ENCODE measurements at places on chromosomes 3 and 15. TPM values are rescaled to one million over a fixed set of nuclear protein-coding genes. Genes with fewer than 3 reads are reported as not detected.

DNA sequence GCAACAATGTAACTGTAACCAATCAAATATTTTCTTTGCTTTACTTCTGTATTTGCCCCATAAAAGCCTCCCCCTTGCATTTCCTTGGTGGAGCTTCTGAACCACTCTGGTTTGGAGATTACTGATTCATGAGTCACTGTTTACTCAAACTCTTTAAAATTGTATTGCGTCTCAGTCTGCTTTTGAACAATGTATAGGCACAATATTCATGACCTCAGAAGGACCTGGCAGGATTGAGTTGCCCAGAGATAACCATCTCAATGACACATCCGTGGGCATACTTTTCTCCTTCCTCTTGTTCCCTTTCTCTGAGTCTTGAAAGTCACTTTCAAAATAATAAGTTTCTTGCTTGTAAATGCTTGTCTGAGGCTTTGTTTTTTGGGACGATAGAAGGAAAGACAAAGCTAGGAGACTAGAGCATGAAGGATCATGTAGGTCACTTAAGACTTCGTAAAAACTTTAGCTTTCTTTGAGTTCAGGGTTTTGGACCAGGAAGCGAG, 57.1 kb upstream of the POU1F1 start:
- peak; percentile 61 for DNase-seq

- DNase-seq = no peak
Observed at GRCh38 chr3:29701326-29701983, 420.6 kb downstream of the RBMS3 start.

- no peak for DNase-seq
Observed at GRCh38 chr3:34008836-34009809, 210.7 kb downstream of the PDCD6IP start.

DNA sequence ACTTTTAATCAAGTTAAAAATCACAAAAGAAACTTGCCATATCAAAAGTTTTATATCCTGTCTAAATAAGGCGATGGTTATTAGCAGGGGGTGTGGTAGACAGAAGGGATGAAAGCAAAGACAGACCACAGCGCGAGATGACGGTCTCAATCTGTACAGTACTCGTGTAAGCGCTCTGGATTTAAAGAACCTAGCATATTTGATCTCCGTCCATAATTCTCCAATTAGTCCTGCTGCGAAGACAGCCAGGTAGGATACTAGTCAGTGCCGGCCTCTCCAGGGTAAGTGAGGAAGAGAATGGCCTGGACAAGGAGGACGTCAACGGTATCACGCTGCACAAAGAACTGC, 701 bp downstream of the SGO1 start:
- peak; percentile 76 for DNase-seq

GRCh38 chr3:17355591-17355990, 386.8 kb downstream of the TBC1D5 start:
- no peak for DNase-seq

- no peak for DNase-seq
Observed at GRCh38 chr3:28232659-28233058, 8.8 kb upstream of the CMC1 start.

- no peak for DNase-seq
Observed at GRCh38 chr3:143041903-143042302, 40.5 kb downstream of the U2SURP start.

DNA sequence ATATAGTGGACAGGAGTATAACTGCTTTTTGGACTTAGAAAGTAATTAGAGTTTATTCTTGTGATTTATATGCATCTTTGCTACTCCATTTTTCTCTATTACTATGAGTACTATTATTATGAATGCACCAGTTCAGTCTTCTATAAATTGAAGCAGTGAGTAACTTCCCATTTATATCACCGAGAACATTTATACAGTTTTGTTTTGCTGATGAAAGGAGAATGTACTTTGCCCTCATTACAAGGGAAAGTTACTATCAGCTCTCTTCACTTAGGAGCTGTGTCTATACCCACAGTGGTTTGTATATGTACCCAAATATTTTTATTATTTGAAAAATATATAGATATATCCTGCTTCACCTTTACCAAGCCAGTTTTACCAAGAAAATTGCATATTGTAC, 5.7 kb downstream of the KBTBD12 start:
- no peak for DNase-seq

DNA sequence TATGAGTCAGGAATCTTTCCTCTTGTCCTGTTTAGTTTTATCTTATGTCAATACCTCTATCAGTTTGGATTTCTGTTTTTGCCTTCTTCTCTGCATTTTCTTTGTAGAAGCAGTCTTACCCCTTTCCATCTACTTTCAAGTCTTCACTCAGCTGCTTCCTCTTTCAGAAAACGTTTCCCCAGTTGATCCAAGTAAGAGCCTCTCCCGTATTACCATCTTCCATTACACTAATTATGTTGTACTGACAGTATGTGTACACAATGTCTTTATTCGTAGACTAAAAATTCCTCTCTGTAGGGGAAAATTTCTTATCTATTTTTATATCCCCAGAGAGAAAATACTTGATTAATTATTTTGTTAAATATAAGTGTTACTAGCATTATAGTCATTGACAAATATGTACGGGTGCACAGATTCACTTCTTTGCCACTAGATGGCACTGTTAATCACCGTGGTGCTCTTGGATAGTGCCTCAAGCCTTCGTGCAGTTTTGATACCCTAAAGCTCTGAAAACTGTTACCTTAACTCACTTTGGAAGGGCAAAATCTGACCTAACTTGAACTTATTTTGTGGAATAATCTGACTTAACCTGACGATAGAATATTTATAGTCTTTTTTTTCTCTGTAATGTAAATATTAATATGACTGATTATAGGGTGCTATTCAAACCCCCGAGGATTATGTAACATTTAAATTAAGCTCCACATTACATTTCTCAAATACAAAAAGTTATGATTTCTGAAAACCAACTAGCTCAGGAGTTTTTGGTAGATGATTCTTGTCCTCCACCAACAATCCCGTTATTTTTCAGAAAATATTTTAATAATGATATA, 74.2 kb upstream of the POU1F1 start:
- DNase-seq = peak; percentile 74

DNA sequence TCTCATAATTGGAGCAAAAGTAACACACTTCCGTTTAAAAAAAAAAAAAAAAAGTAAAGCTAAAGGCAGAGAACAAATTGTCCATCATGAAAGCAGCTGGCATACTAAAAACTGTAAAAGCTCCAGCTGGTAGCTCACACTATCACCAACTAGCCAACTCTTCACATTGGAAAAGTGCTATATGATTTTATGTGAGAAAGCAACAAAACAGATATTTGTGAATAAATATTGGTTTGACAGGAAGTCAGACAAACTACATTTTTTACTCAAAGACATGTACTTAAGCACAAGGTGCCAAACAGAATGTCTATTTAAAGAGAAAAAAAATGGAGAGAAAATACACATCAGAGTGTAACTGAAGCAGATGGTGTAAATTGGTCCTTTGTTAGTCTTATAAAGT, 231.2 kb upstream of the CADM2 start:
- no peak for DNase-seq

TERC gene
- not detected for total RNA-seq

- no peak for DNase-seq
Observed at GRCh38 chr15:84034578-84035398, 200.8 kb upstream of the GOLGA6L4 start.

DNA sequence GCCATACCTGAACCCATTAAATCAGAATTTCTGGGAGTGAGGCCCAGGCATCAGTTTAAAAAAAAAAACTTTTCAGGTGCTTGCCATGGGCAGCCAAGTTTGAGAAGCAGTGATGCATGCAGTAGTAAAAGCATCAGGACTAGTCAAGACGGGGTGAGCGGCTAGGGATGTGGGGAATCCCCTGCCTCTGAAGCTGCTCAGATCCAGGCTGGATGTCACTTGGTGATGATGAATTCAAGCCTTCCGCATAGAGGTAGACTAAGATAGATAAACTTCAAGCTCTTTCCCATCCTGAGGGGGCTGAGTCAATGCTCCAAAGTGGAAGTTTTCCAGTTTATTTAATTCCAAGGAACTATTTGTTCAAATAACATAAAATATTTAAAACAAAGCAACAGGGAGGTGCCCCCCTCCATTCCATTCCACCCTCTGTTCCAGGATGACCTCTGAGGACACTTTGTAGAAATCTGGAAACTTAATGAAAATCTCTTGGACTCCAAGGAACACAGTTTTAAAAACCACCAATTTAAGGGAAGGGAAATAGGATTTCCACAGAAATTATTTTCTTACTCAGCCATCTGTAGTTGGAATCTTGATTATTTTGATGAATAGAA, 100.4 kb upstream of the NR2E3 start:
- no peak for DNase-seq

GRCh38 chr3:66021731-66022131, 17.0 kb downstream of the MAGI1 start:
- DNase-seq = no peak

- DNase-seq = no peak
Observed at GRCh38 chr3:159749406-159749805, 239.2 kb upstream of the IL12A start.

- DNase-seq = no peak
Observed at GRCh38 chr3:192794216-192794615, 66.9 kb upstream of the FGF12 start.

DNA sequence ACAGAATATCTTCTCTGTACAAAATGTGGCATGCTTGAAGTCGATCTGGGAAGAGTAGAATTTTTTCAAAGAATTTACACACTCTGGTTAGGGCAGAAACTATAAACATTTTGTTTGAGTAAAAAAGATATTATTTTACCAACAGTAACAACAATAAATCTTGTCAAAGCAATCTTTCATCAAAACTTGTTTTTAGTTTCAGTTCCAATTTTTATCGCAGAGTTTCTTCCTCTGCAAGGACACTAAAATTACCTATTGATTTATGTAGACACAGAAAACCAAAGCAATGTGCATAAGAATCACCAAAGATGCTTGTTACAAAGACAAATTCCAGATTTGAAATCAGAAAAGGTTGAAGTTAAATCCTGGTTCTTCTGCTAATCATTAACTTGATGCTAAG, 61.9 kb downstream of the CGGBP1 start:
- no peak for DNase-seq

ABCC5 gene
- total RNA-seq = 19.7 TPM

SLC28A2 gene
- not detected for total RNA-seq

- no peak for DNase-seq
Observed at GRCh38 chr15:79168922-79169456, 78.4 kb upstream of the RASGRF1 start.

GRCh38 chr3:36476286-36476942, 96.1 kb downstream of the STAC start:
- DNase-seq = no peak

GRCh38 chr3:174355505-174355904, 503.6 kb upstream of the NAALADL2 start:
- no peak for DNase-seq

- DNase-seq = no peak
Observed at GRCh38 chr3:61537366-61537765, 24.0 kb upstream of the PTPRG start.

DNA sequence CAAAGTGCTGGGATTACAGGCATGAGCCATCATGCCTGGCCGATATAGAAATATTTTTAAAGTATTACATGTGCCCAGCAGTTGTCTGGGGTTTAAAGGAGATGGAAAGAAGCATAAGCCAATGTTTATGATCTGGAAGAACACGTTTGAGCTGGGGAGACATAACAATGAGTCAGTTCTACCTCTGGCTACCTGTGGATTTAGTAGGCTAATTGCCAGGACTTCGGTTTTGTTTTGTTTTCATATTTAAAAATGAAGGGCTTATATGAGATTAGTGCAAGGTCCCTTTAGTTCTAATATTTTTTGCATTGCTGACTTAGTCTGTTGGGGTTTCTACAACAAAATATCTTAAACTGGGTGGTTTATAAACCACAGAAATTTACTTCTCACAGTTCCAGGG, 22.9 kb upstream of the TNFSF10 start:
- DNase-seq = no peak

FRMD5 gene
- total RNA-seq = 0.09 TPM

PATL2 gene
- 13.5 TPM for total RNA-seq

MYRIP gene
- not detected for total RNA-seq

VGLL3 gene
- total RNA-seq = not detected

GRCh38 chr3:27353221-27353620, 16.0 kb downstream of the NEK10 start:
- DNase-seq = no peak

DNA sequence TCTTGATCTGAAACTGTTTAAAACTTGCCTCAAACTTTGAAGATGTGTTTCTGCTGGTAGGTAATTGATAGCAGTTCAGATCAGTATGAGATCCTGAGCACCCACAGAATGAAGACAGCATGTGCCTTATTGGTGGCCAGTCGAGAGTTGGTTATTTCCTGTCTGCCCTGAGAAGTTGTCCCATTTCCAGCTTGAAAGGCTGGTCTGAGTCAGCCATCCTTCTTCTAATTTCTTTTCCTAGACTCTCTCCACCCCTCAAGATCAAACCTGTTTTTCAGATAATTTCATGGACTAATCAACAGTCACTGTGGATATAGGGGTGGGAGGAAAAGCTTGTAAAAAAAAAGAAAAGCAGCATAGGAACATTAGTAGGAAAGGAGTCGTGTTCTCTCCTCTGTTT, 464.4 kb downstream of the FOXP1 start:
- DNase-seq = no peak

CHRNA7 gene
- not detected for total RNA-seq

DNA sequence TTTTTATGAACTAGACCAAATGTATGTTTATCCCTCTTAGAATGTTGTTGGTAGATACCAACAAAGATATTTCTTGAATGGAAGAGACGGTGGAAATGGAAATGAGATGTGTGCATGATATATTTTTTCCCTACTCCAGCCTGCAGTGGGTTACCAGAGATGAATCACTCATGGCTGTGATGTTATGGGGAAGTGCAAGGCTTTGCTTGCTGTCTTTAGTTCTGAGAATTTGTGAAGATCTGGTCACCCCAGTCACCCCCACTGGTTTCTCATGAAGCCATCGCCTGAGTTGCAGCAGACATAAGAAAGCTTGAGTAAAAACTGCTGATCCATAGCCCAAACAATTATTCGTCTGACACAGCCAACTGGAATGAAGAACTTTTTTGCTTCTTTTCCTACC, 78.1 kb upstream of the EOMES start:
- no peak for DNase-seq

- no peak for DNase-seq
Observed at GRCh38 chr3:124115956-124116355, 124.0 kb upstream of the ROPN1 start.

Data from activated CD4-positive, alpha-beta T cell treated with anti-CD3 and anti-CD28 coated beads, Interleukin-2, amount 10 ng/mL, durations not matched to agents 24 days and 14 days (primary cell).